ENCODE measurements at places on chromosomes 16 and 17. TPM values are rescaled to one million over a fixed set of nuclear protein-coding genes. Genes with fewer than 3 reads are reported as not detected.

SLC38A8 gene
- total RNA-seq: not detected

ALOX12 gene
- total RNA-seq: 0.21 TPM

EFCAB5 gene
- 0.09 TPM for total RNA-seq

ADGRG1 gene
- 8.0 TPM for total RNA-seq

CEMP1 gene
- not detected for total RNA-seq

TBKBP1 gene
- total RNA-seq: 21.6 TPM

CLEC3A gene
- total RNA-seq: not detected

SBK1 gene
- 16.4 TPM for total RNA-seq

AOC3 gene
- not detected for total RNA-seq

IKZF3 gene
- total RNA-seq: not detected

NHLRC4 gene
- 0.28 TPM for total RNA-seq

ADAMTS18 gene
- 0.59 TPM for total RNA-seq

RBFOX1 gene
- 1.5 TPM for total RNA-seq

AIPL1 gene
- 0.37 TPM for total RNA-seq

CRYBA1 gene
- 1.0 TPM for total RNA-seq

CD300H gene
- total RNA-seq: not detected

GPRC5B gene
- total RNA-seq: 21.1 TPM

NUTF2 gene
- total RNA-seq: 133 TPM

WNK4 gene
- total RNA-seq: 0.12 TPM
